Activated T-helper 1 cell treated with Interleukin-2 at 50 U/mL for 16 hours (primary cell): ENCODE measurements at places on chromosomes 5 and 9.

DNA sequence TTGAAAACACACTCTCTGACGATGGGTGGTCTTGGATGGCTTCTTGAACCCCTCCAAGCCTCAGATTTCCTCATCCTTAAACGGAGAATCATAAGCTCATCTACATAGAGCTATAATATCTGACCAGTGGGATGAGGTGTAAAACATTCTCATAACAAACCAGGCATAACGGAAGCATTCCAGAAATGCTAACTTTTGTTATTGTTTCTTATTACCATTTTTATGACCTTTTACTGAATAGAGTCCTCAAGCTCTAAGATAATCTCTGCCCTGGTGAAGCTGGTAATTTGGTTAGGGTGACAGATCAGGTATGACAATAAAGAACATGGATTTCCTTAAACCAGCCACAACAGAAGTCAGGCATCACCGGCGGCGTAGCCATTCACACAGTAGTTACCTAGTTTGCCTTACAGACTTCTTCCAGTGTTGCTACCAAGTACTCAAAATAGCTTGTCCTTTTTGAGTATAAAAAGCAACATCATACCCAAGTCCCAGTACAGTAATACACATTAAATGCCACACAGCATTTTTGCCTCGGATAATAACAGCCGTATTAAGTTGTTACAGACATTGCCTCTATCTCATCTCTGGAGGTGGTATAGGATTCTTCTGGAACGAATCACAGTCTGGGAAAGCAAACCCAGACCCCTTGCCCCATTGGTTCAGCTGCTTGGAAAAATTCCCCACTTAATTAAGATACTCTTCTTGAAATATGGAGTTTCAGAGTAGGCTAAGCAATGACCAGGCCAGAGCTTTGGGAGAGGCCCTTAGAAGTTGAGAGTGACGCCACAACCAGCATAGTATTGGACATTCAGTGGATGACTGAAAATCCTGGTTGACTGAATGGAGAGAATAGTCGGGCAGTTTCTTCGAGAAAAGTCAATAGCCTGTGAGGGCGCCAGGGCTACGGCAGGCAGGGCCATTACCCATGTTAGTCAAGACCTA lies 252.5 kb downstream of the SLIT3 start:
- no peak for DNase-seq

- no peak for DNase-seq
Observed at GRCh38 chr5:178509491-178510057, 80.6 kb downstream of the COL23A1 start.

DNA sequence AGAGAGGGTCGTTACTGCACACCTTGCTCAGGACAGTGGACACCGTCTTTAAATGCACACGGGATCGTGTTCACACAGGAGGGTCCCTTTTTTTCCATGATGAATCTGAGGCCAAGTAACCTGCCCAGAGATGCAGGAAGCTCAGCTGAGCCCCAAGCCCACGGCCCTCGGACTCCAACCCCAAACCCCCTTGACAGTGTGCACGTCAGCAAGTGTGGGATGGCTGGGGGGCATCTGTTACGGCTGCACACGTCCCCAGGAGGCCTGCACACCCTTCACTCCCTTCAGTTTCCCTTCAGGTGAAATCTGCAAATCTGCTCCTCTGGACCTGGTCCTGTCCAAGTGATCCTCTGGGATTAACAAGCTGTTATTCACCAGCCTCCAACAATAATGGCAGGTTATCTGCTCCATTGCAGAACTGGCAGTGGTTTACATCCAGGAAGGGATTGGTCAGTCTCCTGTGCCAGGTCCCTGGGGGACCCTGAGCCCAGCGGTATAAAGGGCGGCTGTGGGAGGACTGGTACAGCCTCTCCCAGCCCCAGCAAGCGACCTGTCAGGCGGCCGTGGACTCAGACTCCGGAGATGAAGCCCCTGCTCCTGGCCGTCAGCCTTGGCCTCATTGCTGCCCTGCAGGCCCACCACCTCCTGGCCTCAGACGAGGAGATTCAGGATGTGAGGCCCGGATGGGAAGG lies at the start of gene LCN1:
TSS of gene LCN1 (plus strand) at position 525 of the 692 bp plus-strand sequence. CDS start at position 583, 58 bp downstream.
- DNase-seq = no peak

DNA sequence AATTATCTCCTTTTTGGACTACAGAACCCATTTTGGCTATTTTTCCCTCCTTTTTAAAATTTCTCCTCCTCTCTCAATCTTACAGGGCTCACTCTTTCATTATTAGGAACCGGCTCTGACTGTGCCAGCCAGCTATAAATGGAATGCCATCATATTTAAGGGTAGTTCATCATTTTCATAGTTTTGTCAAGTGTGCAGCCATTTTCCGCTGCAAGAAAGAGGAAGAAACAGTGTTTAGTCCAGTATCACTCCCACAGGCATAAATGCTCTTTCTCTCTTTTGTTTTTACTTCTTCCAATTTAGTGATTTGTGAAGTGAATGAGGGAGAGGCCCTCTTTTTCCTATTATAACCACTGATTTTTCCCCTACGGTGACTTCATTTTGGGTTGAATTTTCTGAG lies 290.0 kb downstream of the NR3C1 start:
- no peak for DNase-seq

DNA sequence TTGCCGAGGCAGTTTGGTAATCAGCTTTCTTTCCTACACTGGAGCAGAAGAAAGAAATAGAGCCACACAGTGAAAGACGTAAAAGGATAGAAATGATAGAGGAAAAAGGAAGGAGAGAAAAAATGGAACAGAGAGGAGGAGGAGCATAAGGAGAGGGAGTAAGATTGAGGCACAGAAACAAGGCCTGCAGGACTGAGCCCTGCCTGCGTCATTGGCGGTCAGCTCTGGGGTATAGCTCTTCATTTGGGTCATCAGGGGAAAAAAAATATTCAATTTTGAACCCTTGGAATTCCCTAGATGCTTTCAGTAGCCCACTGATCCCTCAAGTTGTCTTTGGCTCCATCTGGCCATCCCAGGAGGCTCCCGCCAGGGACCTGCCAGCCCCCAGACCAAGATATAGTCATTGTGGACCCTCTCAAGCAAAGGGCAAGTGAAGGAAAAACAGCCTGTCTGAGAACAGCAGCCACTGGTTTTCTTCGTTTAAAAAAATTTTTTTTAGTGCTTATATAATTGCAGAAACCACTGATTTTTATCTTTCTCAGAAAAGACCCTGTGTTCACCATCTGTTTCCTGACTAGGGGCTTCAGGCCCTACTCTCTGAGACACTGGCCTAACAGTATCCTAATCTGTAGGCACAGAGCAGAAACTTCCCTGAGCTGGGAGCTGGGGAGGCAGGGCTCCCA lies 31.3 kb upstream of the MATR3 start:
- DNase-seq = no peak

GRCh38 chr9:14423815-14424261 lies 109.9 kb upstream of the NFIB start:
- DNase-seq = no peak

DNA sequence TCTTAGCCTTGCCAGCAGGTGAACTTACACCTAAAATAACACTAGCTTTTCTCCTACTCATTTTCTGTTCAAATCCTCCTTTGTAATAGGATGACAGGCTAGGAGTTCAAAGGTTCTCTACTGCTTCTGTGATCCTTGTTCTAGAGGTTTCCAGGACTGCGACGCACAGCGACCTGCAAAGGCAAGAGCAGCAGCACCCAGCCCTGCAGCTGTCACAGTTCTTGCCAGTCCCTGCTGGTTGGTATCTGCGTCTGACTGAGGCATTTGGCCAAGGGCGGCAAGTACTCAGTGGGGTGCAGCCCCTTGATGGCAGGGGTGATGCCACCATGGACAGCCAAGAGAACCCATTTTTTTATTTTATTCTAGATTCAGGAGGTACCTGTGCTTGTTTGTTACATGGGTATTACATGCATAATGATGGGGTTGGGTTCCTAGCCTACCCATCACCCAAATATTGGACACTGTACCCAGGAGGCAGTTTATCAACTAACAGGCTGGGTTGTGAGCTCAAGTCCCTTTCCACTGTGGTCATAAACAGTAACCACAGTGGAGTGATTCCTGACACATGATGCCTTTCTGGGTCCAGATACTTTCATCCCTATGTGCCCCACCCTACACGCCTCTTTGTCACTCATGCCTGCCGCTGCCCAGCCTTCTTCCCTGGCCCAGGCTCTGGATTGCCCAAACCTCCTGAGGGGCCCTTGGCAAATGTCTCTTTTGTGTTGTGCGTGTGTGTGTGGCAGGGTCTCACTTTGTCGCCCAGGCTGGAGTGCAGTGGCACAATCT lies 111.0 kb downstream of the GAPVD1 start:
- DNase-seq = no peak

GRCh38 chr5:35819668-35820067 lies 37.0 kb upstream of the IL7R start:
- DNase-seq = no peak

- DNase-seq = no peak
Observed at GRCh38 chr9:74645007-74645639, 148.0 kb downstream of the RORB start.

DNA sequence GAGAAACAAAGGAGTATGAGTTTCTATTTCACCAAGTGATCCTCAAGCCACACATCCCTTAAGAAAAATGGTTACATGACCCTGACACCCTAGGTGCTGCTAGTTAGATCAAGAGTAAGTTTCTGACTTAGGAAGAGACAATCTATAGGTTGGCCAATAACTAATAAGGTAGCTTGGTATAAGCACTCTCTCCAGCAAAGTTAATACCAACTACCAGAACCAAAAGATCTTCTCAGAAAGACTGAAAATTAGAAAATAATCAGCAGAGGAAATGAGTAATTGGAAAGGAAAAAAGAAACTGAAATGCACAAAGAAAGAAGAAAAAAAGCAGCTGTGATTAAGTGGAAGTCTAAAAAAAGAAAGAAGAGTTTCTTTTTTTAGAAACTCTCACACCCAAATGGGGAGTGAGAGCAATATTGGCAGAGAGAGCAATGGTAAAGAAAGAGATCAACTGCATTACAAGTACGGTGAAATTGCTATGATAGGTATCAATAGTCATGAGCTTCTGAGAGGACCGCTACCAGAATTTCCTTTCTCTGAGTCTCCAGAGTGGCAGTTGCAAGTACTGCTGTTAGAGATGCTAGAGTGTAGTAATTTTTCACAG lies 195.5 kb downstream of the TMEM167A start:
- DNase-seq = no peak

GRCh38 chr9:135524130-135524861 lies 3.1 kb downstream of the LCN1 start:
- DNase-seq = no peak

DNA sequence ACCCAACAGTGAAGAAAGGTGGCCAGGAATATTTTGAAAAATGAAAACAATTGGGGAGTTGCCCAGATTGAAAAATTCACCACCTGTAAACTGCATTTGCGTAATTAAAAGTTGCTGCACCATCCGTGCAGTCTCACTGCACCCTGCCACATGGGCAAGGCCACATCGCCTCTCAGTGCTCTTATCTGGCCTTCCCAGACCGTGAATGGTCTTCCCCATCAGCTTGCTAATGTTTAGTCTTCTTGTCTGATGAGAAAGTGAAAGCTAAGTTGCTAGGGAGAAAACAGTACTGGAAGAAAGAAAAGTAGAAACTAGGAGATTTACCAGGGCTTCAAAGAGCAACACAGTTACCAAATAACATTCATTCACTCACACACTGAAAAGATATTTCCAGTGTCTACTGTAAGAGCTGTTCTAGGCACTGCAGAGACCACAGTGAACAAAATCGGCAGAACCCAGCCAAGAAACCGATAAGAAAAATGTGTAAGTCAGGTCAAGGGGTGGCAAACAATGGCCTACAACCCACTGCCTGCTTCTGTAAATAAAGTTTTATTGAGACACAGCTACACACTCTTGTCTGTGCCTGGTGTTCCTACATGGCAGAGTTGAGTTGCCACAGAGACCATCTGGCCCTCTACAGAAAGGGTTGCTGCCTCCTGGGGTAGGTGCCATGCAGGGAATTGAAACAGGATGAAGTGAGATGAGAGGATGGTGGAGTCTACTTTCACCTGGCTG lies 51.2 kb upstream of the CTSL start:
- DNase-seq = no peak

DNA sequence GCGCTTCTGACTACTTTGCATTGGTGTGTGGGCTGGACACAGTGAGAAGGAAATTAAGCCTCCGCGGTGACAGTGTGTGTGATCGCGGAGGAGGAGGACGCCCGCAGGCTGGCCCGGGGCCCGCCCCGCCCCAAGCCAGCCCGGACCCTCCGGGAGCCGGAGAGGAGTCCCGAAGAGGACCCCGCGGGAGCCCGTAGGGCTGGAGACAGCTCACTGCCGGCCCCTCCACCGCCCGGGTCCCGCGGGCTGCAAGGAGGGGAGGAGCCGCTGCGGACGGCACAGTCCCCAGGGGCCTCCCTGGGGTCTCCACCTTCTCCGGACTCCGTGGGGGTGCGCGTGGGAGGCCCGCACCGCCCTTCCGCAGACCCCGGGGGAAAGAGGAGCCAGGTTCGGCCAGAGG lies 146.4 kb upstream of the ERCC6L2 start:
- DNase-seq = no peak

GRCh38 chr5:169442913-169443784 lies 140.4 kb upstream of the SPDL1 start:
- DNase-seq = no peak

GRCh38 chr5:130289132-130290088 lies 385.1 kb downstream of the CHSY3 start:
- DNase-seq = no peak

DNA sequence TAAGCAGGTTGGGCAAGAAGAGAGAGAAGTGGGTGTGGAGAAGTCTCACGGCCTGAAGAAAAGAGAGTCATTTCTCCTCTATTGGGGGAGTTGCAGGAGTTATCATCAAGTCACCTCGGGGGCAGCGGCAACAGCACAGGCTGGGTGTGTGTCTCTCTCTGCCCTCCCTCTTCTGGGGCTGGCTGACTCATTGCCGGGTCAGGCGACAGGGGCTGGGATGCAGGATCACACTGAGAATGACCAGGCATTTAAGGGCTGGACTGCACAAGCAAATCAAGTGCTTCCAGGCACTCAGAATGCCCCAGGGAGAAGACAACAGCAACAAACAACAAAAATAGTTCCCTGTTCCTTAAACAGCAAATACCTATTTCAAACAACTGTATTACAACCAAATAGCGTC lies 6.3 kb upstream of the EQTN start:
- no peak for DNase-seq

DNA sequence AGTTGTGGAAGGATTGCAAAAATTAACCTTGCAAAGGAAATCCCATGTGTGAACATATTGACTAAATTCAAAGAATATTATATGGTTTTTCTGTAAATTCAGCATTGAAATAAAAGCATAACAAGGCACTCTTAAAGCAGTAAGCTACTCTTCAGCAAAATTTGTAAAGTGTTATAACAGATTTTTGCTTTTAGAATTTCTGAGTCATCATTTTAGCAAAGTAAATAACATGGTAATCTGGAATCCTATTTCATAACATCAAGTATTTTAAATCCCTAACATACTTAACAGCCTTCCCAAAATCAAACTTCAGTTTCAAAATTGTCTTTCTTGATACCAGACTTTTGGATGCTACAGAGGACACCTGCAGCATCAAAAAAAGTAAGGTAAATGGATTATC lies 436.0 kb upstream of the CDH9 start:
- no peak for DNase-seq

GRCh38 chr5:89055015-89055694 lies 172.2 kb upstream of the MEF2C start:
- DNase-seq = no peak

GRCh38 chr5:127871503-127872153 lies 168.4 kb downstream of the CCDC192 start:
- no peak for DNase-seq
